ENCODE measurements at places on chromosomes 5 and 9.

GRCh38 chr5:137570070-137570469, 70.9 kb upstream of the SPOCK1 start:
- no peak for DNase-seq

- no peak for DNase-seq
These were observed 96.8 kb upstream of the PJA2 start for GRCh38 chr5:109506556-109506955.

DNA sequence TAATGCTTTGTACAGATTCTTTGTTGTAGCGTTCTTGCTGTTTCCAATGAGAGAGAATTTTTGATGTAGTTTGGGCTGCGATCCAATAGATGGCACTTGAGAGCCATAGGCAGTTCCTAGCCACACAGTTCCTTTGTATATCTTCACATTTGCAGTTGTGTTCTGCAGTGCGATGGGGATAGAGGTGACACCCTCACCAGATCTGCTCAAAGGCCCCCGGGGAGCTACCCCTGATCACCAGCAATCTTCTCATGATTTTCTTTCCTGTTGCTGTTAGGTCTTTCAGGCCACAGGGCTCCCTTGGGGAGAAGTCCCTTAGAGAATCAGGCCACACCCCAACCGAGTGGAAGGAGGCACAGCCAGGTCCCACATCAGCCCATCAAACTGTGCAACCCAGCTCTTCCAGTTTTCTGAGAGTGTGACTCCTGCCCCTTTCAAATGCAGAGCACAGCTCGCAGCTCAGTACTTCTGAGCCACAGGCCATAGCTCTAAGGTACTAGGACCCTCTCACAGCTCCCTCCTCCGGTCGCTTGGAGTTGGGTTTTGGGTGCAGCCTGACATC, 353.7 kb downstream of the SLCO4C1 start:
- DNase-seq = peak; percentile 1

DNA sequence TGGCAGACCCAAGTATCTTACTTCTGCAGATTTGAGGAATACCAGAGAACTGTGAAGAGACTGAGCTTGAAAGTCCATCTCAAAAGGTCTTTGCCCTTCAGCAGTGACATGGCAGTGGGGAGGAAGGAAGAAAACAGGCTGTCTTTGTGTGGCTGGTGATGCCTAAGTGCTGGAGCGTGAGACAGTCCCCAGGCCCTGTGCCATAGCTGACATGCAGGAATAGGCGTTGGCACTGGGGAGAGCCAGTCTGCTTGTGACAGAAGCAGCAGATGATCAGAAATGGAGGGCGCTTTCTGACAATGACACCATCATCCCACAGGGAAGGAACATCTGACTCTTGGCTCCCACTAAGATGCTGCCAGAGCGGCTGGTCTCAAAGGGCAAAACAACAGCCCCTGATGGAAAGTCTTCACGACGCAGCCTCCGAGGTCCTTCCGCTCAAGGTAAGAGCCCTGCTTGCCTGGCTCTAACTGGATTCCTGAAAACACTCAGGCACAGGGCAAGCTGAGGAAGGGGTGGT, 15.5 kb upstream of the GLRX start:
- no peak for DNase-seq

DNA sequence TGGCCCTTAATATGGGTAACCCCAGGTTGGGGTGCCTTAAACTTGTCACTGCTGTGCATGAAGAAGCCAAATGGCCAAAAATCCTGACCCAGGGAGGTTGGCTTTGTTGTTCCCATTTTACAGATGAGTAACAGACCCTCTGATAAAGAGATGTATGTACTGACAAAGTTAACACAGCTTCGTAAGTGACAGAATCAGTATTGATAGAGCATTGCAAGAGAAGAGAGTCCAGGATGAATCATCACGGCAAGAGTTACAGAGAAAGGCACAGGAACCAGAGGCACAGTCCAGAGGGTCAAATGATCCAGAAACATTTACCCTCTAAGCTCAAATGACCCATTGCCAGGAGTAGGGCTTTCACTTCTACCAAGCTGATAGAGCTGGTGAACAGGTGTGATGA, 103.8 kb upstream of the SMC2 start:
- DNase-seq = no peak

- DNase-seq = peak; percentile 76
These were observed 47.8 kb downstream of the NR3C1 start for GRCh38 chr5:143355710-143356109.

DNA sequence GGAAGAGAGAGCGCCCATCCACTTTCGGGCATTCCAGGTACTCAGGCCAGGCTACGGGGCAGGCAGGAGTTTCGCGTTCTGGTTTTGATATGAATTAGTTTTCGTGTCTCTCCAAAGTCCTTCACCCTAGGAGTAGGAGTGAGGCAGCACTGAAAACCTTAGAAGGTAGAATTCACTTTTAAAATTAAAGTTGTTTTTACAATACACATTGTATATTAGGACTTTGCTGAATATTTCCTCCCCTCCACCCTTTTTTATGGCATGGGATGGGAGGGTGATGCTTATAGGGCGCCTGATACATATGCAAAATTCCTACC, 747 bp downstream of the ITGA1 start:
- DNase-seq = no peak

GRCh38 chr9:115393976-115394775, 276.2 kb upstream of the TNC start:
- no peak for DNase-seq

GRCh38 chr5:117497601-117498000, 923.0 kb upstream of the SEMA6A start:
- DNase-seq = no peak

GRCh38 chr9:35675204-35675603, 1.5 kb downstream of the CA9 start:
- DNase-seq = no peak

DNA sequence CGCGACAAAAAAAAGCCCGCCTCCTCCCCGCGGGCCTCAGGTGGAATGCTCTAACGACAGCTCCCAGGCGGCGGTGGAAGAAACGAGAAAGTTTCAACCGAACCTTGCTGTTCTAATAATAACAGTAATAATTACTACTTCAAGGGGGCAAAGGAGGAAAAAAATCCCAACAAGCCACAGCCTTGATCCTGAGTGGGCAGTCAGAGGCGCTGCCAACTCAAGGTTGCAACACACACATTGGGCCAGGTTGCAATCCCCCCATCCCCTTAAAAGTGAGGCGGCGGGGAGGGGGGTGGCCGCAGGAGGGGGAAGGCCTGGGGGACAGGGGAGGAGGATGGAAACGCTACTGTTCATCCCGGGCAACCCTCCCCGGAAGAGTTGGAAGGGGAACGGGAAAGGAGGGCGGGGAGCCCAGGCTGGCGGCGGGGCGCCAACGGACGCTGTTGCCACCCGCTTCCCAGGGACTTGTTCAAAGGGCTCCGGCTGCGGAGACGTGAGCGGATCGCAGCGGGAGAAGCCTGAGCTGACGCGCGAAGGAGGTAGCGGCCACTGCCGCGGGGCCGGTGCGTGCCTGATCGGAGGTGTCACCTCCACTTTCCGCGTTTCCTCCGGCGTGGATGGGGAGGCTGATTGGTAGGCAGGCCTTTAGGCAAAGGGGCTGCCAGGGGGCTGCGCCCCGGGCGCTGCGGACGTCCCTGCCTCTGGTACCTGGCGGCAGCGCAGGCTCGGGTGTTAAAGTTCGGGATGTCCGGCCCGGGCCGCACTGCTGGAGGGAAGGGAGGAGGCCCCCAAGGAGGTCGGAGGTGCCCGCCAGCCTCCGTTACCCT, 647 bp downstream of the SMARCA2 start:
- peak; percentile 49 for DNase-seq

DNA sequence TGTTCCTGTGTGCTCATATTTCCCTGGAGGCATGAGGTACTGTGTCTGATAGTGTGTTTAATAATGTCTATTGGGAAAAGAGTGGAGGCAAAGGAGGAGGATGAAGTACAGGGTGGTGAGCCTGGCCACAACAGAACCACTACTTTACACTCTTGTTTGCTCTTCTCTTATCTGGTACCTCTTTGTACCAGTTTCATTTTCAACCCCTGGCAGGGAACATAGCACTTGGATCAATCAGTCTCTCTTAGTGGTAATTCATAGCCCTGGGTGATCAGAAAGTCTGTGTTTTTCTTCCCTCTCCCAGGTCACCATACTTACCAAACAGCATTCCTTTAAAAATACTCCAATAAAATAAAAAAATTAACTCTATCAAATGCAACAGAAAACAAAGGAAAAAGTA, 105.4 kb downstream of the DMRT2 start:
- DNase-seq = no peak

DNA sequence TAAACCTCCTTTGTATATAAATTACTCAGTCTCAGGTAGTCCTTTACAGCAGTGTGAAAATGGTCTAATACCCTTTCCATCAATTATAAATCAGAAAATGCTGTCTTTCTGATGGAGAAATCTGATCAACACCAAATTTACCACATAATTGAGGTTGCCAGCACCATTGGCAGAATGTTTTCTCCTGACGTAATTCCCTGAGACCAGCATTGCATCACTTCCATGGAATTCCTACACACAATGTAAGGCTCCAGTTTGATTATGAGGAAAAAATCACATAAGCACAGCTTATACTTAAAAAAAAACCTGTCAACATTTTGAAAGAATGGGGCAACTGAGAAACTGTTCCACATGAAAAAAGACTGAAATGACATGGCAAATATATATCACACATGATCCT, 618.7 kb upstream of the CDH6 start:
- no peak for DNase-seq

DNA sequence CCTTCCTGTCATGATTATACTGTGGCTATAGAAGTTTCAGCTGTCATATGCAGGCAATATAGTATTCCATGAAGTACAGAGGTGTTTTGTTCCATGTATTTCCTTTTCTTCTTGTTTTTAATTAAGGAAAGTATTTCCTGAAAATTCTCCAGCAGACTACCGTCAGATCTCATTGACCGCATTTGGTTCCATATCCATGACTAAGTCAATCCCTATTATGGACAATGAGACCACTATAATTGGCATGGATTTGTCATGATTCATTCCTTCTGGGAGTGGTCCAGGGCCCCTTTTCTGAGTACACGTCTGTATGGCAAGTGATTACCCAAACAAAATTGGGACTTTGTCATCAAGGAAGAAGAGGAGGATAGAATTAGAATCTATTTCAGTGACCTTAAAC, 283.2 kb upstream of the CLINT1 start:
- DNase-seq = no peak

DNA sequence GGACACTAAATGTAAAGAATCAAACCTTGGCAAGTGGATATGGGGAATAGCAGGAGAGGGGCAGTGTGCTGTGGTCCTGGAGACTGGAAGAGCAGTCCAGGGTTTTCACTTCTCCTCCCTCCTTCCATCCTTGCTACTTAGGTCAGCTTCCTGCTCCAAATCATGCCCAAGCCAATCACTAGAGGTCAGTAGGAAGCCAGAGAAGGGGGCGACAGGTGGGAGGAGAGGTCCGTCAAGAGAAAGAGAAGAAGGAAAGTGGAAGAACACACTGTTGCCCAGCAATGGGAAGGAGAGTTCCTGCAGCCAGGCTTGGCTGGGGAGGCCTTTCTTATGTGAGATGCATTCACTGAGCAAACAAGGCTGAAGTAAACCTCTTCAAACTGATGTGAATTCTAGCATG, 289.6 kb downstream of the DTWD2 start:
- no peak for DNase-seq

- DNase-seq = no peak
These were observed 45.5 kb upstream of the LARP1 start for GRCh38 chr5:154709368-154710305.

DNA sequence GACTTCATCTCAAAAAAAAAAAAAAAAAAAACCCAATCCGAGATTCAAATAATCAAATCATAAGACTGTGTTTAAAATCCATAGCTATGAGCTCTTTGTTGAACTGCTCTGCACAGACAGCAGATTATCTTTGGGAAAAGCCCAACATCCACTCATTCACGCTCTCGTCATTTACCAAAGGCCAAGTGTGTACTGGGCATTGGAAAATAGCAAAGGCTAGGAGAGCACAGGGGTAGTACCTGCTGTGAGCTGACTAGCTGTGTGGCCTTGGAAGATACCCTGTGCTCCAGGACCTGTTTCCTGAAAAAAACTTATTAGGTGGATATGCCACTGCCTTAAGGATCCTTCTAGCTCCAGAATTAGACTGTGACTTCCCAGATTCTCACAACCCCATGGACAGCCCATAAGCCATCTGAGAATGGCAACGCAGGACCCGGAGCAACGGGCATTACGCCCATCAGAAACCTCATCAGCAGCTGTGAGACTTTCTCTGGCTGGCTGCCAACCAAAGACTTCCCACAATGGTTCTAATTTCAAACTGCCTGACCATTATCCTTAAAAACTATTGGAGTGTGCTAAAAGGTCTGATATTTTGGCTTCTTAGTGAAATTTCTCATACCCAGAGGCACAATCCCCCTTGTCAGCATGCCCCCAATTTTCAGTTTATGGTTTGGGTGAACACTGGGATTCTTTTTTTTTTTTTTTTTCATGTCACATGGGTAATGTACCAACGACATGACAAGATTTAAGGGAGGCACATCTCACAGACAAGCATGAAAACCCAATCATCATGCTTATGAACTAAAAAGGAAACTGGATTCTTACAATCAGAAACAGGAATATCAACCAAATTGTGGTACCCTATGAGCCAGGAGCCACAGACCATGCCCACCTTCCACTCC, 16.8 kb downstream of the SERINC5 start:
- DNase-seq = no peak

DNA sequence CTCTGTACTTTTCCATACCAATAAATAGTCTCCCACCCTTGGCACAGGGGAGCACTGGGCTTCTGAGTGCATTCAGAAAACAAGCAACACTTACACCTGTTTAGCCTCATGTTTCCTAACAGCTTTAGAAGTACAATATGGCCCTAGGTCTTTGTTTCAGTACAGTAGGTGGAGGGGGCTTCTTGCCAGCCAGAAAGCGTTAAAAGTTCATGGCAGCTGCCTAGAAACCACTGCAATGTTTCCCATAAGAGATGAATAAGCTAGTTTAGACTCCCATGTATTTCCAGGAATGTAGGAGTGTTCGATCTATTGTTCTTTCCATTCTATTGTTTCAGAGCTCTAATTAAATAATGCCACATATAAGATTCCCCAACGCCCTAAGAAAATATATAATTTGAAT, 444.8 kb downstream of the ARHGEF28 start:
- no peak for DNase-seq

DNA sequence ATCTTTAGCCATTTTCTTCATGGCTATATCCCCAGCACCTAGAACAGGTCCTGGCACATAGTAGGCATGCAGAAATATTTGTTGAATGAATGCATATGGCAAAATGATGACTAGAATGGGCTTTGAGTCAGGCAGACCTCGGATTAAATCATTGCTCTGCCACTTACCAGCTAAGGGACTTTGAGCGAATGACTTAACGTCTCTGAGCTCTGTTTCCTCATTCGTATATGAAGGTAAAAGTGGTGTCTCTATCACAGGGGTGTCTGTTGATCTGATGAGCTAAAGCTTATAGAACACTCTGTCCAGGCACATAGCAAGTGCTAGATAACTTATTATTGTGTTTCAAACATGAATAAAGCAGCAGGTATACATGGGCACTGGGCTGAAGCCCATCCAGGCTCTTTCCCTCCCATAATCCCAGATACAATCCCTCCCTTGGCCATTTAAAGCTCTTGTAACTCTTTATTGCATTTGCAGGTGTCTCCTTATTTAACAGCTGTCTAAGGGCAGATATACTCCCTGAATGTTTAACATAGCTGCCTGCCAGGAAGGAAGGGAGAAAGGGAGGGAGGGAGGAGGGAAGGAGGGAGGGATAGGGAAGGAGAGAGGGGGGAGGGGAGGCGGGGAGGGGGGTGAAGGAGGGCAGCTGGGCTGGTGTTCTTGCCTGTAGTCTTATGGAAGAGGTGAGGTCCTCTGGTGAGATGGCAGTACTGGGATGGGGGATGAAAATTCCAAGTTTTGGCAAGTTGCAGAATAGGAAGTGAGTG, 23.2 kb upstream of the STXBP1 start:
- no peak for DNase-seq
